ENCODE measurements at places on chromosomes 4 and X. TPM values are rescaled to one million over a fixed set of nuclear protein-coding genes. Genes with fewer than 3 reads are reported as not detected.

Gene SMIM43
- not detected for total RNA-seq

Gene PF4V1
- 1.0 TPM for total RNA-seq

Gene NUDT10
- 5.2 TPM for total RNA-seq

Gene GALNT7
- 25.6 TPM for total RNA-seq

Gene SPOCK3
- total RNA-seq: 0.25 TPM

Gene CLNK
- 2.8 TPM for total RNA-seq

Gene PRR32
- total RNA-seq: not detected

Gene CXCL3
- 2.8 TPM for total RNA-seq

Gene HTN1
- total RNA-seq: not detected

Gene FAM53A
- 2.9 TPM for total RNA-seq

Gene SPARCL1
- 322 TPM for total RNA-seq

Gene IL13RA2
- total RNA-seq: 0.31 TPM

Gene BDH2
- 104 TPM for total RNA-seq

Gene CTAG1A
- not detected for total RNA-seq

Gene NUP54
- total RNA-seq: 40.8 TPM

Gene PABPC1L2B
- not detected for total RNA-seq

Data from kidney (tissue), 22 donors.